ENCODE measurements at places on chromosomes 7 and 10. TPM values are rescaled to one million over a fixed set of nuclear protein-coding genes. Genes with fewer than 3 reads are reported as not detected.

DNA sequence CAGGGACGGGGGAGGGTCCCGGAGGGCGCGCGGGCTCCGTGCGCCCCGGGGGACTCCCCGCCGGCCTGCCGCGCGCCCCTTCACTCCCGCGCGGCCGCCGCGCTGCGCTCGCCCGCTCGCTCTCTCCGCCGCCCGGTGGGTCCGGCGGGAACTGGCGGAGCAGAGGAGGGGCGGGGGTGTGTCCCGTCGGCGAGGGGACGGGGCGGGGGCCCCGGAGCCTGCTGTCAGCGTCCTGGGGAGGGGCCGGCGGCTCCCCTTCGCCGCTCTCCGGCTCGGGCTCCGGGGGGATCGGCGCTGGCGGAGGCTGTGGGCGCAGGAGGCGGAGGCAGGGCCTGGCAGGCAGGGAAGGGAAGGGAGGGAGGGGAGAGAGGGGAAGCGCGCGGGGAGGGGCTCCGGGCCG, at the start of gene SH3PXD2A:
Gene SH3PXD2A, minus strand, starts transcription at position 153 of the 400 bp plus-strand sequence. CDS start 310 bp downstream, outside the sequence.
- DNase-seq = no peak

DNA sequence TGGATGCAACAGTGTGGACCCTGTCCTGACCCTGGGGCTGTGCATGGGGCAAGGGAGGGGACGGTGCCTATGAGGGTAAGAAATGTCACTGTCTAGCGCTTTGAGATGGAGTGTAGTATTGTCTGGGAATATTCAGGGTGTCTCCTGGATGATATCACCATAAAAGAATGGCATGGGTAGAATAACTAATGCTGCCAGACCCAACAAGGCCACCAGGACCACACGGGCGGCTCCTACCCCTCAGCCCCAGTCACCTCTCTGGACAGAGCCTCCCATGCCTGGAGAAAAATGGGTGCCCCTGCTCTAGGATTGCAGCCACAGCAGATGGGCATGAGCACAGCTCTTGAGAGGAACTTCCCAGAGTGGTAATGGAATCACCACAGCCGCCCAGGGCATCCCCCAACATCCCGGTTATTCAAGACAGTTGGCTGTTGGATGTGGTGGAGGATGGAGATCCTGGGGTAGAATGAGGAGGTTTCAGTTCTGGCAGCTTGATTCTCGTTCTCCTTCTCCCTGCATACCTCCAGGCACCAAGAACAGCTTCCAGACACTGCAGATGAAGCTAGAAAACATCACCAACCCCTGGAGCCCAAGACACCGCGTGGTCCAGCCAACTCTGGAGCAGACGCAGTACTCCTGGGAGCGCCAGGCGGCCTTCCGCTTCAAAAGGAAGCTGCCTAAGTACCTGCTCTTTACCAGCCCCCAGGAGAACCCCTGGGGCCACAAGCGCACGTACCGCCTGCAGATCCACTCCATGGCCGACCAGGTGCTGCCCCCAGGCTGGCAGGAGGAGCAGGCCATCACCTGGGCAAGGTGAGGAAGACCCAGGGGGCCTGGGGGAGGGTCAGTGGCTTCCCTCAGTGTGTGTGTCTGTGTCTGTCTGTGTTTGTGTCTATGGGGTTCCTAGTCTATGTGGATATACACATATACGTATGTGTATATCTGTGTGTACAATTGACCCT, 6.2 kb downstream of the AOC1 start:
- no peak for DNase-seq

DNA sequence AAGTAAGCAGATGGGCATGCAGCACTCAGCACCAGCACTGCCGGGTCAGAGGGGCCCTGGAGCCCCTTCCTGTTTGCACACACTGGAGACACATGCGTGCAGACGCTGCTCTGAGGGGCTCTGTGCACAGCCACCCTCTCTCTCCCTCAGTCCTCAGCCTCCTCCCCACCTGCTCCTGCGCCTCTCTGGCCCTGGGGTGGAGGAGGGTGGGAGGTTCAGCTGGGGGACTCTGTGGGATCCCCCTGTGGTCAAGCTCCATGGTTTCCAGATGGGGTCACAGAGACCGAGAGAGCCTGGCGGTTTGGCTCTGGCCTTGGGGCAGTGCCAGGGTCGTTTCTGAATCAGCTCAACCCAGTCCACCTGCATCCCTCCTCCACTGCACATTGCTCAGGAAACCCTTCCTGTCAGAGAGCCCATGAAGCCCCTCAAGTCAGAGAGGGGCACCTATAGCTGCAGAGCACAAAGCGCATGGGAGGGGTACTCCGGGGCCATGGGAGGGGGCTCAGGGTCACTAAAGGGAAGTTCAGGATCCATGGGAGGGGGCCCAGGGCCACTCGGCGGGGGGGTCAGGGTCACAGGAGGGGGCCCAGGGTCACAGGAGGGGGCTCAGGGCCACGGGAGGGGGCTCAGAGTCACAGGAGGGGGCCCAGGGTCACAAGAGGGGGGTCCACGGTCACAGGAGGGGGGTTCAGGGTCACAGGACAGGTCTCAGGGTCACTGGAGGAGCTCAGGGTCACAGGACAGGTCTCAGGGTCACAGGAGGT, 161.7 kb downstream of the ADARB2 start:
- DNase-seq = no peak

DNA sequence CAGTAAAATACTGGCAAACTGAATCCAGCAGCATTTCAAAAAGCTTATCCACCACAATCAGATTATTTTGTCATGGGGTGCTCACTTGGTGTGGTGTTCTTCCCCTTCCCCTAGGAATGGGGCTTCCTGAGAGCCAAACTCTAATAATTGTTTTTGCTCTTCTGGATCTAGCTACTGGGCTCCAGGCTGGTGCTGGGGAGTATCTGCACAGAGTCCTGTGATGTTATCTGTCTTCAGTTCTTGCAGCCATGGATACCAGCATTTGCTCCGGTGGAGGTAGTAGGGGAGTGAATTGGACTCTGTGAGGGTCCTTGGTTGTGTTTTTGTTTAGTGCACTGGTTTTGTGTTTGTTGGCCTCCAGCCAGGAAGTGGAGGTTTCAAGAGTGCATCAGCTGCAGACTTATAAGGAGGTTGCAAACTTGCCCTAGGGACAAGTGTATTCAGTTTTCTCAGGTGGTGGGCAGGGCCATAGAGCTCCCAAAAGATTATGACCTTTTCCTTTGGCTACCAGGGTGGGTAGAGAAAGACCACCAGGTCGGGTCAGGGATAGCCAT, 308.5 kb upstream of the MAGI2 start:
- no peak for DNase-seq

- DNase-seq = no peak
Observed at GRCh38 chr10:13643016-13643415, 56.3 kb downstream of the PRPF18 start.

DNA sequence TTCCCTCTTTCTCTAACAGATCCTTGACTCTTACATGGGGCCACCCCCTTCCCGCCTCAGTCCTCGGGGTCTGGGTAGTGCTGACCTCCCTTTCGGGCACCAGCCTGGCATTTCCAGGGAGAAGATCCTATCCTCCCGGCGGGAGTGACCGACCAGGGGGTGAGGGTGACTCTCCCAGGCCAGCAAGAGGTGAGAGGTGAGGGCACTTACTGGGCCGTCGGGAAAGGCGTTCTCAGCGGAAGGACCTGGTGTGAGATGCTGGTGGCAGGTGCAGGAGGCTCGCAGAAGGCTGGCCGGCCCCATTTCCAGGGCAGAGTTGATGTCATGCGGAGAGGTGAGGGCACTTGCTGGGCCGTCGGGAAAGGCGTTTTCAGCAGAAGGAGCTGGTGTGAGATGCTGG, 4.2 kb upstream of the FOXL3 start:
- DNase-seq = no peak

DNA sequence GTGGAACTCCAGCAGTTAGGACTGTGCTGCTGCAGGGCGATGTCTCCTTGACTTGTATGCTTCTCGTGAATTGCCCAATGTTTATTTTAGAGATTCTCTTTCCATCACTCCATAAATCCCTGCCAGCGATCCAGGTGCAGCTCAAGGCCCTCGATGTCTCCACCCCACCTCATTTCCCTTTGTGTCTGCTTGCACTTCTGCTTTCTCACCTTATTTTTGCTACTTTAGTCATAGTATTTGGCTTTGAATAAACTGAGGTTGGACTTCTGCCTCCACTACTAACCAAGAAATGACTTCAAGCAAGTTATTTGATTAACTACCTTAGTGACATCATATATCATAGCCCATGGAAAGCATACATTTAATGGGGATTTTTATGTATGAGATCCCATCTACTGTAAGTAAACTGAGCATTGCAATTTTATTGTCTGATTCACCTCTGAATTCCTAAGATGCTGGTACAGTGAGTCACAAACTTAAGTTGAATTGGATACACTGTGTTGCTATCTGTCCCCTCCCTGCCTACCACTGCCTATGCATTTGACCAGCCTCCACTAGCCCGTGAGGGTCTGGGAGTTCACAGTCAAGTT, 255.8 kb downstream of the ABCA13 start:
- no peak for DNase-seq

CDHR3 gene
- total RNA-seq = 0.63 TPM

Measured in activated T-cell treated with anti-CD3 and anti-CD28 coated beads, Interleukin-2, amount 50 U/mL, for 4 hours (primary cell).